ENCODE measurements at places on chromosomes 1 and 21. TPM values are rescaled to one million over a fixed set of nuclear protein-coding genes. Genes with fewer than 3 reads are reported as not detected.

The ITSN1 gene
- 42.6 TPM for total RNA-seq

The C21orf58 gene
- 4.5 TPM for total RNA-seq

The INSRR gene
- under 0.01 TPM for total RNA-seq

The ZMPSTE24 gene
- total RNA-seq, result 93.2 TPM

The ILDR2 gene
- not detected for total RNA-seq

The CFHR1 gene
- total RNA-seq, result 0.25 TPM

The SLC44A3 gene
- total RNA-seq, result 1.2 TPM

The VASH2 gene
- total RNA-seq, result 0.11 TPM

The SLC41A1 gene
- 12.5 TPM for total RNA-seq

The TCP10L gene
- total RNA-seq, result under 0.01 TPM

The NVL gene
- total RNA-seq, result 42.7 TPM

The SIM2 gene
- total RNA-seq, result under 0.01 TPM

The NEXN gene
- total RNA-seq, result 13.5 TPM

The DYNLT5 gene
- total RNA-seq, result 2.7 TPM

The GPR89A gene
- 65.1 TPM for total RNA-seq

The KANK4 gene
- total RNA-seq, result not detected

The KRTAP19-8 gene
- not detected for total RNA-seq

The CD1E gene
- total RNA-seq, result not detected

The PCBP3 gene
- 4.2 TPM for total RNA-seq

The IRF6 gene
- total RNA-seq, result 0.62 TPM

The MARK1 gene
- 1.7 TPM for total RNA-seq

The SNIP1 gene
- 23.4 TPM for total RNA-seq

The AGT gene
- 0.22 TPM for total RNA-seq

The S100A9 gene
- total RNA-seq, result not detected

The SH3BGR gene
- 1.00 TPM for total RNA-seq

The STUM gene
- not detected for total RNA-seq

The H3-3A gene
- 88.1 TPM for total RNA-seq

The CACNA1E gene
- not detected for total RNA-seq

The DNALI1 gene
- total RNA-seq, result 2.7 TPM

The TARDBP gene
- total RNA-seq, result 89.7 TPM

The RCC2 gene
- total RNA-seq, result 46.6 TPM

The FABP3 gene
- total RNA-seq, result 52.1 TPM

Measured in uterine smooth muscle cell (primary cell).